ENCODE measurements at places on chromosomes 13 and 19.

DNA sequence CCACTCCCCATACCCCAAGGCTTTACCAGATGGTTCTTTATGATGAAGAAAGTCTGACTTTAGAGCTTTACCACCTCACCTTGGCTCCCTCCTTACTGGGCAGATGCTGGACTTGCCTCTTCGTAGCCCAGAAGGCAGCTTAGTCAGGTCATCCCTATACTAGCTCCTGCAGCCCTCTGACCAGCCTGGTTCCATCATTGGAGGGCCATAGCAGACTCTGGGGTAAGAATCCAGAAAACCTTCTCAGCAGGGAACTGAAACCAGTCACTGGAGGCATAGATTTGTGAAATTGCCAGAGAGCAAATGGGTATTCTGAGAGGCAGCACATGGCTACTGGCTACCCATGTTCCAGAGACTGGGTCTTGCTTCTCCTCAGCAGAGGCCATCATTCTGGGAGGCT lies 21.8 kb upstream of the ZNF492 start:
- no peak for DNase-seq

DNA sequence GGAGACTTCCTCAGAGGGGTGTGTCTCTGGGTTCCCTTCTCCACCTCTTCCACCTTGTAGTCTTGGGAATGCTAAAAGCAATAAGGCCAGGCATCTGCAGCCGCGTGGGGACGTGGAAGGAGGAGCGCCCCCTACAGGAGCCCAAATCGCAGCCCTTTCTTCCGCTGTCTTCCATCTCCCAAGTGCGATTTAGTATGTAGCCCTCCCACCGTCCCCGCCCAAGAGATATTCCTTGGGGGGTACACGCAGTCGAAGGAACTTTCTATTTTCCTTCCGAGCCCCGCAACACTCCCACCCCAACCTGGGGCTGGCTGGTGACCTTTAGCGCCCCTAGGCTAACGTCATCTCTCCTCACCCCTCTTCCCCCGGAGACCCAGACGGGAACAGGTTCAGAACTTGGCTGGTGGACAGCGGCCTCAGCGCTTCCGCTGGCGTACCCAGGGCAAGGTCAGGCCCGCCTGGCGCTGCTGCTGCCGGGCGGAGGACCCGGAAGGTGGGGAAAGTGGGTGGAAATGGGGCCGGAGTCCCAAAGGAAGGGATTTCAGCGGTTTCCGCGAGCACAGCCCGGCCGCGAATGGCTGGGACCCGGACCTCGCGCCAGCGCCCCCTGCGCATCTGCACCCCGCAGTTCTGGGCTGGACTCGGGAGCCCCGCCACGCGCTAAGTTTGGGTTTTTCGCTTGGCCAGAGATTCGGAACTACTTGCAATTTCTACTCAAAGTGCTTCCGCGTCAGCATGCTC lies 2.1 kb upstream of the PCDH8 start:
- no peak for DNase-seq

GRCh38 chr19:53102206-53102755 lies 941 bp downstream of the ZNF160 start:
- no peak for DNase-seq

DNA sequence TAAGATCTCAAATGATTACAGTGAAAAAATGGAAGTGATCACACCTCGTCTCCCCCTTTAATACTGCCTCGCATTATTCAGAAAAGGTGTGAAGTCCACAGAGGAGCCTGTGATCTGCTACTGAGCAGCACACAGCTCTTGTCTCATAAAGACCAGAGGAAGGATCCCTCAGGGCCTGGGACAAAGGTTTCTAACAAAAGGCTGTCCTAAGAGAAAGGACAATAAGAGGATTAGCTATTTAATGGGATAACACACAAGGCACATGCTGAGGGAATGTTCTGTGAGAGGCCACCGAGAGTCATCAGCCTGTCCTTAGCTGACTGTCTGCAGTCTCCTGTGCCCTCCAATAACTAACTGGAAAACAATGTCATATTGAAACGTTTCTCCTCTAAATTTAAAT lies 26.7 kb downstream of the EBPL start:
- DNase-seq, result no peak

GRCh38 chr19:4678881-4679790 lies 9.0 kb upstream of the MYDGF start:
- DNase-seq, result no peak

DNA sequence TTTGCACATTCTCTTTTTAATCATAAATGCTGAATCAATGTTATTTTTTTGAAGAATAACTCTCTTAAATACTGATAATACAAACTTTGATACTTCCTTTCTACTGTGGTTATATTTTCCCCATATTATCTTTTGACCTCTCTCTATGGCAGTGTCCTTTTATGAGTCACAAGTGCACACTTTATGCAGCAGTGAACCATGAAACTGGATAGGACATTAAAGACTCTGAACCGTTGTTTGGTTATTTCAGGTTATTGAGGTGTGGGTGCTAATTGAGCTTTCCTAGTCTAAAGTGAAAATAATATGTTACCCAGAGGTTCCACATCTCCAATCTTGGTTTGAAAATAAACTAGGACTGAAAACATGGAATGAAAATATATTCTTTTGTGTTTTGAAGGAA lies 71.4 kb downstream of the DGKH start:
- no peak for DNase-seq

- no peak for DNase-seq
These were observed 16.8 kb downstream of the LHFPL6 start for GRCh38 chr13:39586151-39586550.

All from activated CD4-positive, alpha-beta T cell treated with anti-CD3 and anti-CD28 coated beads for 24 hours (primary cell).